ENCODE measurements at places on chromosomes 16 and 17. TPM values are rescaled to one million over a fixed set of nuclear protein-coding genes. Genes with fewer than 3 reads are reported as not detected.

- no peak overlapping the region for H3K4me3 ChIP-seq
- H3K27me3 ChIP-seq = no peaks in the 10 kb centered on the region
- H3K4me1 ChIP-seq = peaks cover 5% of the 10 kb centered on the region
- no peak for DNase-seq
- H3K27ac ChIP-seq = no peak overlapping the region
Measured at GRCh38 chr17:48503747-48504146, 27.1 kb downstream of the HOXB1 start.

DNA sequence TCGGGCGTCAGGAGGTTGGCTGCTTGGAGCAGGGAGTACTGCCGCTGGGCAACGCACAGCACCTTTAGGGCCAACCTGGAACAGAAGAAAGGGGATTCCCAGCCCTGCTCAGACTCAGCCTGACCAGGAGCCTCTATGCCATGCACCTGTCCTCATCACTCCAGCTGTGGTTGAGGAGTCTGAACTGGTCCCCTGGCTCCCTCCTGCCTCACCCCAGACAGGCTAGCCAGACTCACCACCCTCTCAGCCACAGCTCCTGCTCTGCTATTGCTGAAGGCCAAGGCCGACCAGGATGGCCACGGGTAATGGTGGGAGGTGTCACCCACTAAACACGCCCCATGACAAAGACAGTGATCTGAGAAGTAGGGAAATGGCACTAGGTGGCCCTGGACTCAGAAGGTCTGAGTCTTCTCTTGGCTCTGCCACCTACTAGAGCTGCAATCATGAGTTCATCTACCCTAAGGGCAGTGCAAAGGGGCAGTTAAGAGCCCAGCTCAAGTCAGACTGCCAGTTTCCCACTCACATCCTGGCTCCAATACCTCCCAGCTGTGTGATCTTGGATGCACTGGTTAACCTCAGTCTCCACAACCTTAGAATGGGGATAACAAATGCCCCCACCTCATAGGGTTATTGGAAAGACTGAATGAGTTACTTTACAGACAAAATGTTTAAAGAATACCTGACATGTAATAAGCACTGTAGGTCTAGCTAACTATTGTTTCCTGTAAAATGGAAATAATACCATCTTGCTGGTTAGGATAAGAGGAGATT is 13.8 kb upstream of the GFAP start:
- H3K27ac ChIP-seq = no peak overlapping the region
- no peaks in the 10 kb centered on the region for H3K27me3 ChIP-seq
- H3K4me3 ChIP-seq = no peak overlapping the region
- peaks cover 24% of the 10 kb centered on the region for H3K36me3 ChIP-seq
- H3K4me1 ChIP-seq = no peaks in the 10 kb centered on the region
- DNase-seq = no peak

DNA sequence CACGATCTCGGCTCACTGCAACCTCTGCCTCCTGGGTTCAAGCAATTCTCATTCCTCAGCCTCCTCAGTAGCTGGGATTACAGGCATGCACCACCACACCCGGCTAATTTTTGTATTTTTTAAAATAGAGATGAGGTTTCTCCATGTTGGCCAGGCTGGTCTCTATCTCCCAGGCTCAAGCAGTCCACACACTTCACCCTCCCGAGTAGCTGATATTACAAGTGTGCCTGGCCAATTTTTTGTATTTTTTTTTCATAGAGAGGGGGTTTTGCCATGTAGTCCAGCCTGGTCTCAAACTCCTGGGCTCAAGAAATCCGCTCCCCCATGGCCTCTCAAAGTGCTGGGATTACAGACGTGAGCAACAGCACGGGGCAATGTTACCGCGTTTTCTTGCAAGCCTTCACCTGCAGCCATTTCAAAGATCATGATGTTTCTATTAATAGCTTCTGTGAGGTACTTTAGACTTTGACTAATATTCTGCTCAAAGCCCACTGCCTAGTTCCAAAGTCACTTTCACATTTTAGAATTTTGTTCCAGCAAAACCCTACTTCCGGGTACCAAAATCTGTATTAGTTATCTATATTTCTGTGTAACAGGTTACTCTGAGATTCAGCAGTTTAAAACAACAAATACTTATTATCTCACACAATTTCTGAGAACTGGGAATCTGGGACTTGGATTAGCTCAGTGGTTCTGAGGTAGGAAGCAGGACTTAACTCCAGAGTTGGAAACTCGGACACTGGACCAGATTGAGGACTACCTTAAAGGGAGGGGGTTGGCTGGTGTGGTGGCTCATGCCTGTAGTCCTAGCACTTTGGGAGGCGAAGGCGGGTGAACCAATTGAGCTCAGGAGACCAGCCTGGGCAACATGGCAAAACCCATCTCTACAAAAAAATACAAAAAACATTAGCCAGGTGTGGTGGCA is 12.0 kb upstream of the MED13 start:
- no peak overlapping the region for H3K27ac ChIP-seq
- no peaks in the 10 kb centered on the region for H3K27me3 ChIP-seq
- no peaks in the 10 kb centered on the region for H3K4me1 ChIP-seq
- no peak overlapping the region for H3K4me3 ChIP-seq
- no peaks in the 10 kb centered on the region for H3K36me3 ChIP-seq

DNA sequence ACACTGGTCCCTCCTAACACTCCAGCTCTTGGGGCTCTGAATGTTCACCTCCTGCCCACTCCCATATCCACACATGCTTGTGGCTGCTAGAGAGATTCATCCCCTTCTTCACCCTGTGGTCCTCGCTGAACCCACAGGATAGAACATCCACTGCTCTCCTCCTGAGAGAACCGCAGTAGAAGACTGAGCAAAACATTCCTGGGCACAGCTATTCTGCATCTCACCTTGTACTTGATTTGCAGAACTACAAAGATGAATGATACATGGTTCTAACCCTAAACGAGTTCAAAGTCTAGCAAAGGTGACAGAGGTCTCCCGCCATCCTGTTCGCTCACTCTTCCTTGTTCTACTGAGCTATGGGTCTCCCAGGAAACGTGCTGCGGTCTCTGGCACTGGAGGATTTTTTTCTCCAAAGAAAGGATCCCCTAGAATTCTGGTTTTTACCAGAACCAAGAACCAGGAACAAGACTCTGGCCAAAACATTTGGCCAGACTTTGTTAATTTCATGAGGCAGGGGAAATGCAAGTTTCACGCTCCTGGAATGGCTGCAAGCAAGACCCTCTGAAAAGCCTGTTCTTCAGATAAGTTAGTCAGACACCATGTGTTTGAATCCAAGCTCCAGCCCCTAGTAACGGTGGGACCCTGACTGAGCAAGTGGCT is 39.5 kb downstream of the TMEM114 start:
- H3K4me3 ChIP-seq = no peak overlapping the region
- no peaks in the 10 kb centered on the region for H3K4me1 ChIP-seq
- no peak overlapping the region for H3K27ac ChIP-seq
- no peak for DNase-seq

DNA sequence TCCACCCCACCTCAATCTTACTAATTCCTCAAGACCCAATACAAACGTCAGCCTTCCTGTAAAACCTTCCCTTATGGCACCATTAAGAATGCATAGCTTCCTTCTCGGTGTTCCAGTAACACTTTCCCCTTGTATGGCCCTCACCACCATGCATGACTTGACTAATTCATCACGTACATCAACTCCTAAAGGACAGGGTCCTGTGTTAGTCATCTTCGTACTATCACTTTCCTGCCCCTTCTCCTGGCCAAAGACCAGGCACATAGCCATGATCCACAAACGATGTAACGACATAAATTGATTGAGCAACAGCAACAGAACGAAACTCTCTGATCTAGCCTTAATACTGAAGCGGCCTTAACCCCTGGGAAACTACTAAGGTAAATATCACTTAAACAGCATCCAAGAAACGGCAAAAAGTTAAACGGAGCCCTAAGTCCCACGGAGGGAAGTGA is 612 bp downstream of the PSMD12 start:
- H3K36me3 ChIP-seq = no peaks in the 10 kb centered on the region
- H3K27me3 ChIP-seq = no peaks in the 10 kb centered on the region
- peaks cover 12% of the 10 kb centered on the region for H3K4me1 ChIP-seq
- DNase-seq = peak; percentile 80
- peak overlapping the region; percentile 94 for H3K4me3 ChIP-seq
- peak overlapping the region; percentile 99 for H3K27ac ChIP-seq

- H3K36me3 ChIP-seq = no peaks in the 10 kb centered on the region
- H3K4me1 ChIP-seq = no peaks in the 10 kb centered on the region
- peak; percentile 58 for DNase-seq
- H3K4me3 ChIP-seq = no peak overlapping the region
- no peaks in the 10 kb centered on the region for H3K27me3 ChIP-seq
- no peak overlapping the region for H3K27ac ChIP-seq
Measured at GRCh38 chr17:45640141-45640850, 143.8 kb upstream of the CRHR1 start.

GRCh38 chr17:81241648-81242420 is 2.7 kb downstream of the NDUFAF8 start:
- peaks cover 15% of the 10 kb centered on the region for H3K36me3 ChIP-seq
- H3K4me1 ChIP-seq = peaks cover 7% of the 10 kb centered on the region
- no peak overlapping the region for H3K4me3 ChIP-seq

- H3K4me3 ChIP-seq = no peak overlapping the region
- no peaks in the 10 kb centered on the region for H3K4me1 ChIP-seq
- no peaks in the 10 kb centered on the region for H3K27me3 ChIP-seq
Measured at GRCh38 chr17:72677108-72677507, 415.4 kb downstream of the SLC39A11 start.

DNA sequence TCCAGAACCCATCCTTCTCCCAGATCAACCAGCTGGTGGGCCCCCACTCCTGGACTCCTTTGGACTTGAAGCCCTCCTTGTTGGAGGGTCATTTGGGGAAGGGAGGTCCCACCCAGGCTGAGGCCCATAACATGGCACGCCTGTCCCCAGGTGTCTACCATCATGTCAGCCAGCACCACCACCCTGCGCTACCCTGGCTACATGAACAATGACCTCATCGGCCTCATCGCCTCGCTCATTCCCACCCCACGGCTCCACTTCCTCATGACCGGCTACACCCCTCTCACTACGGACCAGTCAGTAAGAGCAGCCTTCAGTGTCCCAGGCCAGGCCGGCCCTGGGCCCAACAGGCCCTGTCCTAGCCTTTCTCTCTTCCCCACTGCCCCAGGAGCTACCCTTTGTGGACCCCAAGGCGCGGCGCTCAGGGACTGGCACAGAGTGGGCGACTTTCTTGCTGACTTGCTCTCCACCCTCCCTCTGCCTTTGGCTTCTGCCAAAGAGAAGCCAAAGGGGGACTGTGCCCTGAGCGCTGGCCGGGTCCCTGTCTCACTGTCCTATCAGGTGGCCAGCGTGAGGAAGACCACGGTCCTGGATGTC is 4.3 kb downstream of the TUBG1 start:
- H3K4me3 ChIP-seq = no peak overlapping the region
- H3K4me1 ChIP-seq = no peaks in the 10 kb centered on the region
- H3K27ac ChIP-seq = no peak overlapping the region
- H3K36me3 ChIP-seq = peaks cover 8% of the 10 kb centered on the region
- no peak for DNase-seq

- peak overlapping the region; percentile 14 for H3K27ac ChIP-seq
- no peaks in the 10 kb centered on the region for H3K27me3 ChIP-seq
- no peak for DNase-seq
- H3K36me3 ChIP-seq = no peaks in the 10 kb centered on the region
- H3K4me3 ChIP-seq = peak overlapping the region; percentile 90
Measured at GRCh38 chr16:84699147-84699711, 571 bp upstream of the USP10 start.

GRCh38 chr17:59417452-59417851 is 86.0 kb downstream of the YPEL2 start:
- H3K4me1 ChIP-seq = no peaks in the 10 kb centered on the region
- H3K4me3 ChIP-seq = no peak overlapping the region
- peaks cover 3% of the 10 kb centered on the region for H3K27me3 ChIP-seq
- H3K27ac ChIP-seq = no peak overlapping the region
- no peak for DNase-seq

DNA sequence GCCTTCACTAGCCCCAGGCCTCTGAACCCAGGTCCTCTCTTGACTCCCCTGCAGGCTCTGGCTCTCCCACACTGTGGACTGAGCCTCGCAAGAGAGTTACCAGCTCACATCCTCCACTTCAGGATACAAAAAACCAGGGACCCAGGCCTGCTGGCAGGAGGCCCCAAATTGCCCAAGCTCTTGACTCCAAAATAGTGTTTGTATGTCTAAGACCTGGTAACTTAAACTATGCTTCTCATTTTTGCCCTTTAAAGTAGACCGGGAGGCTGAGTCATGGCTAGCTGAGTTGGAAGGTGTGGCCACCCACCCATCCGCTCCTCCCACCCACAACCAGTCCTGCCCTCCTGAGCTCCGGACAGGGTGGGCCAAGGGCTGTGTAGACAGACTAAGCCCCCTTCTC is 250.0 kb downstream of the SOX9 start:
- no peak overlapping the region for H3K4me3 ChIP-seq
- peaks cover 6% of the 10 kb centered on the region for H3K4me1 ChIP-seq
- no peaks in the 10 kb centered on the region for H3K36me3 ChIP-seq
- peak; percentile 81 for DNase-seq
- no peak overlapping the region for H3K27ac ChIP-seq

Gene SLC22A31
- total RNA-seq = 0.17 TPM

Gene NEUROD2
- not detected for total RNA-seq

All from fibroblast of lung (primary cell).